ENCODE measurements at places on chromosomes 12 and 14.

- no peak for DNase-seq
Observed at GRCh38 chr14:76718306-76719040, 42.8 kb upstream of the VASH1 start.

DNA sequence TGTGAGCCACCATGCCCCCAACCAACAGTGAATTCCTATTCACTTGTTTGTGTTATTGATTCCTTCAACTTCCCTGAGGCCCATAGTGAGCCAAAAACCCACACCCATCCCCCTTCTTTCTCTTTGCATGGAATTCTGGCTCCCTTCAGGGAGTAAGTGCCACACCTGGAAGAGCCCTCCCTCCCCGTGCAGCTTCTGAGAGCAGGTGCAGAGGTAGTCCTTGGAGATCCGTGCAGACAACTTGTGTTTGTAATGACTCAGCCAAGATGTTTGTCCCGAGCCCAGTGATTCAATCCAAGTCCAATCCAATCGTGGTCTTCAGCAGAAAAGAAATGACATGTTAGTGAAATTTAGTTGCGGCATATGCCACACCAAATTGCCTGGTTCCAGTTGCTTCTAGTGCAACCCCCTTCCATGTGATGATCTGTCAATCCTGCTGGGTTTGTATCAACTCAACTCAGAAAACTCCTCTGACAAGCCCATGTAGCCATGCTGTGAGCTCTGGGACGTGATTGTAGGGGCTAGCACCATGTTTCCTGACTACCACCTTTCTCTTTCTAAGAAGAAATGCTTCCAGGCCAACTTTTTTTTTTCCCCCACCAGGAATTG lies 27.5 kb downstream of the GPRC5A start:
- no peak for DNase-seq

GRCh38 chr14:102588821-102589220 lies 3.6 kb upstream of the RCOR1 start:
- no peak for DNase-seq

- no peak for DNase-seq
Observed at GRCh38 chr12:50185970-50186663, 18.9 kb upstream of the CERS5 start.

- no peak for DNase-seq
Observed at GRCh38 chr12:67068204-67068731, 200.9 kb upstream of the CAND1 start.

GRCh38 chr14:71579331-71579730 lies 352.9 kb upstream of the RGS6 start:
- no peak for DNase-seq

DNA sequence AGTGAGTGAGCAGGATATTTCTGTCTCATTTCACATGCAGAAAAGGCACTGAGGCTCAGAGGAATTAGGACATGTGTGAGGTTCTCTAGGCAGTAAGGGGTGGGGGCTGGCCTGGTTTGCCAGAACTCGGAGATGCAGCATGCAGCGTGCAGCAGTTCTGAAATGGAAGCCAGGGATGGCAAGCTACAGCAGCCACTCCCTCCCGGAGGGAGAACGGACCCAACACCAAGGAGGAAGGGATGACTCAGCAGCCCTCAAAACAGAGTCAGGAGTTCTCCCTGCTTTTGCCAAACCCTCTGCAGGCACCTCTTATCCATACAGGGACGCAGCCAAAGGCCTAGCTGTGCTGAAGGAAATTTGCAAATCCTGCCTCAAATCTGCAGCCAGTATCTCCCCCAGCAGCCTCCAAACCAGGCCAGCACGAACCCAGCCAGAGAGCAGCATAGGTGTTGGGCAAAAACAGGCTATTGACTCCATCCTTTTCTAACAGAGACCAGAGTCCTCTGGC lies 10.3 kb upstream of the SERPINA3 start:
- DNase-seq: no peak

- no peak for DNase-seq
Observed at GRCh38 chr12:65779091-65779642, 45.1 kb upstream of the HMGA2 start.

DNA sequence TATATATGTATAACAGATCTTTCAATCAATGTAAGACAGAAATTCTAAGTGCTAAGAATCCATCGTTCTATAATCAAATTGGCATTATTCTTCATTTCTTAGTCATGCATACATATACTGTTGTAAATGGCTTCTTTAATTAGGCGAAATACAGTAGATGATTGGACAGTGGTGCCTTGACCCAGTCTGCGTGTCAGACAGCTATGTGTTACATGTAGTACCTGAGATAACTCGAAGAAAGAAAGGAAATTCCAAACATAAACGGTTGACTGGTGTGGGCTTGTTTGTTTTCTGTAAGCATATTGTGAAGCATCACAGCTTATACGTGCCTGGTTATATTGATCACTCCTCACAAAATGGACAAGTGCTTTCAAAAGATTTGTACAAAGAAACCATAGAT lies 210.5 kb downstream of the ETNK1 start:
- DNase-seq: no peak
